ENCODE measurements at places on chromosomes 4 and X. TPM values are rescaled to one million over a fixed set of nuclear protein-coding genes. Genes with fewer than 3 reads are reported as not detected.

Gene CNKSR2
- 2.2 TPM for total RNA-seq

GRCh38 chrX:37350034-37350365, 836 bp downstream of the PRRG1 start:
- peak; percentile 46 for DNase-seq

DNA sequence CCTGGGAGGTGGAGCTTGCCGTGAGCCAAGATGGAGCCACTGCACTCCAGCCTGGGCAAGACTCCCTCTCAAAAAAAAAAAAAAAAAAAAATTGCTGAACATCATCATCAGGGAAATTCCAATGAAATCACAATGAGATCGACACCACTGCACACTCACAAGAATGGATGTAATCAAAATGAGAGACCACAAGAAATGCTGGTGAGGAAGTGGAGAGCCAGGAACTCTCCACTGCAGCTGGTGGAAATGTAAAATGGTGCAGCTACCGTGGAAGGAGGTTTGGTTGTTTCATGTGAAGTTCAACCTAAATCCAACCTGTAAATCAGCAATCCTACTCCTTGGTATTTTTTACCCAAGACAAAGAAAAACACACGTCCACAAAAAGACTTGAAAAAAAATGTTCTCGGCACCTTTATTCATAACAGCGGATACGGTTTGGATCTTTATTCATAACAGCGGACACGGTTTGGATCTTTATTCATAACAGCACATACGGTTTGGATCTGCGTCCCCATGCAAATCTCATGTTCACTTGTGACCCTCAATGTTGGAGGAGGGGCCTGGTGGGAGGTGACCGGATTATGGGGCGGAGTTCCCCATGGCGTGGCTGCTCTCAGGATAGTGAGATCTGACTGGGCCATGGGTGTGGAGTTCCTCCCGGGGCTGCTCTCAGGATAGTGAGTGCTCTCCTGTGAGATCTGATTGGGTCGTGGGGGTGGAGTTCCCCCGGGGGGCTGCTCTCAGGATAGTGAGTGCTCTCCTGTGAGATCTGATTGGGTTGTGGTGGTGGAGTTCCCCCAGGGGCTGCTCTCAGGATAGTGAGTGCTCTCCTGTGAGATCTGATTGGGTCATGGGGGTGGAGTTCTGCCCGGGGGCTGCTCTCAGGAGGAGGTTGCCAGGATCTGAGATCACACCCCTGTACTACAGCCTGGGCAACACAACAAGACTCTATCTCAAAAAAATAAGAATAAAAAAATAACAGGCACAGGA, 7.7 kb downstream of the GAK start:
- DNase-seq, result no peak

Gene TMPRSS11B
- not detected for total RNA-seq

- no peak for DNase-seq
Measured at GRCh38 chrX:155094468-155095061, 23.3 kb downstream of the BRCC3 start.

Gene GDPD2
- total RNA-seq, result not detected

Gene HSD17B13
- 77.7 TPM for total RNA-seq

Data from left lobe of liver (tissue), 2 donors.